ENCODE measurements at places on chromosomes 13 and 19. TPM values are rescaled to one million over a fixed set of nuclear protein-coding genes. Genes with fewer than 3 reads are reported as not detected.

- no peaks in the 10 kb centered on the region for H3K36me3 ChIP-seq
- peaks cover 2% of the 10 kb centered on the region for H3K4me1 ChIP-seq
- no peak overlapping the region for H3K4me3 ChIP-seq
Observed at GRCh38 chr19:35524181-35524837, 3.8 kb downstream of the SBSN start.

- H3K4me3 ChIP-seq, result no peak overlapping the region
- no peak overlapping the region for H3K27ac ChIP-seq
- H3K36me3 ChIP-seq, result peaks cover 9% of the 10 kb centered on the region
- DNase-seq, result no peak
- peaks cover 9% of the 10 kb centered on the region for H3K27me3 ChIP-seq
Observed at GRCh38 chr19:391207-391557, 17.8 kb downstream of the C2CD4C start.

DNA sequence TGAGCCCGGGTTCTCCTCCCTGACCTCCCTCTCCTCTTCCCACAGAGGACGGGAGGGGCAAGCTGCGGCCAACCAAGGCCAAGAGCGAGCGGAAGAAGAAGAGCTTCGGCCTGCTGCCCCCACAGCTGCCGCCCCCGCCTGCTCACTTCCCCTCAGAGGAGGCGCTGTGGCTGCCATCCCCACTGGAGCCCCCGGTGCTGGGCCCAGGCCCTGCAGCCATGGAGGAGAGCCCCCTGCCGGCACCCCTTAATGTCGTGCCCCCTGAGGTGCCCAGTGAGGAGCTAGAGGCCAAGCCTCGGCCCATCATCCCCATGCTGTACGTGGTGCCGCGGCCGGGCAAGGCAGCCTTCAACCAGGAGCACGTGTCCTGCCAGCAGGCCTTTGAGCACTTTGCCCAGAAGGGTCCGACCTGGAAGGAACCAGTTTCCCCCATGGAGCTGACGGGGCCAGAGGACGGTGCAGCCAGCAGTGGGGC lies 162.2 kb downstream of the KDM4B start:
- DNase-seq, result no peak
- no peak overlapping the region for H3K27ac ChIP-seq
- no peak overlapping the region for H3K4me3 ChIP-seq
- H3K4me1 ChIP-seq, result peaks cover 7% of the 10 kb centered on the region

The SMIM44 gene
- total RNA-seq, result not detected

The PRX gene
- 1.5 TPM for total RNA-seq

Data from activated CD4-positive, alpha-beta memory T cell treated with anti-CD3 and anti-CD28 coated beads, Interleukin-2, amount 10 ng/mL, durations not matched to agents 7 days and 5 days (primary cell).